ENCODE measurements at places on chromosomes 11 and 22.
A peak's percentile ranks its signal among the peaks of the same experiment; 100 is the strongest.

GRCh38 chr11:93988455-93988854 lies 32.7 kb upstream of the HEPHL1 start:
- DNase-seq, result no peak

DNA sequence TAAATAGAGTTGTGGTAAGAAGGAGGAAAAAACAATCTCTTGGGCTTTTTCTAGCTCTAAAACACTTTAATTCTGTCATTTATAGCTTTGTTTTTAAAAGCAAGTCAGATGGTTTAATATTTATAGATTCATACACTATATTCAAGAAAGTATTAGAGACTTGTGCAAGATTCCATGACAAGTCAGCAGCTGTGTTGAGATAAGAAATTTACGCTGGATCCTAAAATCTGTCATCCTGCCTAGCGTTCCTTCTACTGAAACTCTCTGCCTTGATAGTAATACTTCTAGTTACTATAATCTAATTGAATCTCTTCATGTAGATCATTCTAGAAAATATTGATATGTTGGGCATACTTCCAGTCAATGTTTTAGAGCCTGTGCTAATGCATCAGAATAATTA lies 721.8 kb downstream of the CNTN5 start:
- DNase-seq, result no peak

GRCh38 chr11:59102259-59102765 lies 4.7 kb upstream of the FAM111B start:
- DNase-seq, result peak; percentile 69

GRCh38 chr11:62370743-62371440 lies 33.6 kb downstream of the ASRGL1 start:
- DNase-seq, result peak; percentile 20

- no peak for DNase-seq
Measured at GRCh38 chr11:35398881-35399280, 20.5 kb downstream of the SLC1A2 start.

GRCh38 chr11:35853971-35854370 lies 89.9 kb upstream of the LDLRAD3 start:
- DNase-seq, result no peak

- no peak for DNase-seq
Measured at GRCh38 chr11:31236143-31236542, 133.4 kb downstream of the DCDC1 start.

- no peak for DNase-seq
Measured at GRCh38 chr11:102488208-102488607, 35.6 kb upstream of the TMEM123 start.

- DNase-seq, result no peak
Measured at GRCh38 chr11:114257621-114258558, 38.3 kb upstream of the NNMT start.

DNA sequence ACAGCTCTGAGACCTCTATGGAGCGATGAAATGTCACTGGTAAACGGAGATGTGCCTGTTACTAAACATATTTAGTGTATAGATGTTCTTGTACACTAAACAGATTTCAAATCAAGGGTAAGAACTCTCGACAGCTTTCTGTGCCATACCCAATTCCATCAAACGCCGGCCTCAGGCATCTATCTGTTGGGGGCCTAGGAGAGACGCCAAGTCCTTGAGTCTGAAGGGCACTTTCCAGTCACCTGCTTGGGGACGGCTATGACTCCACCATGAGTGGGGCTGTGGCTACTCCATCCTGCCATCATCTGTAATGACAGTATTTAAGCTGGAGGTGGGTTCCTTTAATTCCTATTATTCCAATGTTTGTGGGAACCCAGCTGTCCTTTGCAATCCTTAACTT lies 87.8 kb downstream of the SHANK2 start:
- DNase-seq, result no peak

GRCh38 chr22:20751185-20751851 lies 22.6 kb upstream of the SERPIND1 start:
- DNase-seq, result no peak

GRCh38 chr11:133723056-133723455 lies 122.3 kb downstream of the SPATA19 start:
- DNase-seq, result no peak

DNA sequence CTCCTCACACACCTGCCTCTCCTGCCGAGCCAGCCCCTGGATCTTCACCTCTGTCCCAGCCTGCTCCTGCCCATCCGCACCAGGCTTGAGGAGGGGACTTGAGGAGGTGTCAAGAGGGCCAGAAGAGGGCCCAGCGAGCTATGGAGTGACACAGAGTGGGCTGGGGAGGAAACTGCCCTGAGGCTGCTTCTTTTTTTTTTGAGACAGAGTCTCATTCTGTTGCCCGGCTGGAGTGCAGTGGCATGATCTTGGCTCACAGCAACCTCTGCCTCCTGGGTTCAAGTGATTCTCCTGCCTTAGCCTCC lies 21.9 kb upstream of the CDON start:
- no peak for DNase-seq

DNA sequence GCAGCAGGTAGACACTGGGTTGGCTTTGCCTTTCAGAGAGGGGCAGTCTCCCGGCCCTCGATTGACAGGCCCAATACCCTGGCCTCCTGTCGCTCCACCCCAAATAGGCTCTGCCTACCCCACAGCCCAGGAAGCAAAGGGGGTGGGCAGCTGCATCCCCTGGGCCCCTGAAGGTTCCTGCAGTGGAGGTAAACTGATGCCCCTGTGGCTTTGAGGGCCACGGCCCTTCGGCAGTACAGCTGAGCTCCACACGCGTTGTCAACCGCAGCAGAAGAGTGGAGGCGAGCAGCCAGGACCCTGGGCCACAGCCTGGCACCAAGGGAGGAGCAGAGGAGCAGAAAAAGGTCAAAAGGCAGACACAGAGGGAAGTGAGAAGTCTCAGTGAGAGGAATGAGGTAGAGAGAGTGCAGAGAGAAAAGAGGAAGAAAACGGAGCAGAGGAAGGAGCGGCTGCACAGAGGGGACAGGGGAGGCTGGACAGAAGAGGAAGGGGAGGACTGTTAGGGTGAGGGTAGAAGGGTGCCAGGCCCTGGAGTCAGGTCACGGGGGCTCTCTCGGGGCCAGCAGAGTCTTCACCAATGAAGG lies 64.0 kb downstream of the SLC22A12 start:
- DNase-seq, result no peak

DNA sequence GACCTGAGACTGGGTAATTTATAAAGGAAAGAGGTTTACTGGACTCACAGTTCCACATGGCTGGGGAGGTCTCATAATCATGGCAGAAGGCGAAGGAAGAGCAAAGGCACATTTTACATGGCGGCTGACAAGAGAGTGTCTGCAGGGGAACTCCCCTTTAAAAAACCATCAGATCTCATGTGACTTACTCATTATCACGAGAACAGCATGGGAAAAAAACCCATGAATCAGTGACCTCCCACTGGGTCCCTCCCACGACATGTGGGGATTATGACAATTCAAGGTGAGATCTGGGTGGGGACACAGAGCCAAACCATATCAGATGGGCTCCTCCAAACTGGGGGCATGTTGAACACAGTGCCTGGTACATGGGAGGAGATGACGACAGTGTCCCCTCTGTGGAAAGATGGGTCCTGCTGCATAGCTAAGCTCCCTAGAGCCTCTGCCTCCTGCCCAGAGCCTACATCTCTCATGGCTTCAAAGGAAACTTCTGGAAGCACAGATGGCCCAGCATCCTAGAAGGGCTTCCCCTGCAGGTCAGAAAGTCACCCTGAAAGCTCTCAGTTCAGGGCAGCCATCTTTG lies 46.1 kb downstream of the MYEOV start:
- DNase-seq, result no peak

- DNase-seq, result no peak
Measured at GRCh38 chr11:8690374-8691342, 8.1 kb downstream of the RPL27A start.

DNA sequence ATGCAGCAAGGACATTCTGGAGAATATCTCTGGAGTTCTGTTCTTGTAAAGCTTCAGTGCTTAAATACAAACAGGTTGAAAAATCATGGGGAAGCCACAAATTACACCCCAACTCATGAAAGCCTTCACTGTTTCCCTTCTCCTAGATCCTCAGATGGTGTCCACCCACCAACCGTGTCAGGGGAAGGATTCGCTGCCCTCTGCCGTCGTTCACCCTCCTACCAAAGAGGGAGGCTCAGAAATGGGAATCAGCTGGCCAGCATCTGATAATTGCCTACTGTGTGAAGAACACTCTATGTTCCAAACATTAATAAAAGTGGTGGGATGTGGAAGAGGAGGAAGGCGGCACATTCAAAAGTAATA lies 7.4 kb upstream of the HEPACAM start:
- DNase-seq, result no peak

- DNase-seq, result no peak
Measured at GRCh38 chr22:47233316-47234243, 471.1 kb downstream of the TBC1D22A start.

DNA sequence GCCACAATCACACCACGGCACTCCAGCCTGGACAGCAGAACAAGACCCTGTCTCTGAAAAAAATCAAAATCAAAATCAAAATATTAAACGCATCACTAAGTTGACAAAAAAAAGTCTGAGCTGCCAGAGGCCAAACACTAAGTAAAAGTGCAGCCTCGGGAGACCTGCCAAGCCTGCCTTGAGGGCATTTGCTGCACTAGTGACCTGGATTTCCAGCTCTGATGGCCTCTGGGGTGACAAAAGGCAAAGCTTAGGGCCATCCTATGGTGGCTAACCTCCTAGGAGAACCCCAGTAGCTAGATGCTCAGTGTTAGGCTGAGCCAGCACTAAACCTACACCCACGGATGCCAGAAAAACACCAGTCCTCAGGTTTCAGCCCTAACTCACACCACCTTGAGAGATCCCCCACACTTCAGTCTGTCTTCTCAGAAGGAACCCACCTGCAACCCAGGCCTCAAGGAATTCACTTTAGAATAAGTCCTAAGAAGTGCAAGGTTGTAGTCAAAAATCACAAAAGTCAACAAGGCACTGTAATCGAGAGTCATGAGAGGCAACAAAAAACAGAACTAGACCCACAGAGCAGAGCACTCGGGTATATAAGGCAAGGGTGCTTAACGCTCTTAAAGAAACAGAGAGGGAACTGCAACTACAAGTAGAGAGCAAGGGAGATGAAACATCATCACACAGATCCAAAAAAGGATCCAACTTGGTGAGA lies 28.6 kb downstream of the GNB1L start:
- DNase-seq, result no peak

DNA sequence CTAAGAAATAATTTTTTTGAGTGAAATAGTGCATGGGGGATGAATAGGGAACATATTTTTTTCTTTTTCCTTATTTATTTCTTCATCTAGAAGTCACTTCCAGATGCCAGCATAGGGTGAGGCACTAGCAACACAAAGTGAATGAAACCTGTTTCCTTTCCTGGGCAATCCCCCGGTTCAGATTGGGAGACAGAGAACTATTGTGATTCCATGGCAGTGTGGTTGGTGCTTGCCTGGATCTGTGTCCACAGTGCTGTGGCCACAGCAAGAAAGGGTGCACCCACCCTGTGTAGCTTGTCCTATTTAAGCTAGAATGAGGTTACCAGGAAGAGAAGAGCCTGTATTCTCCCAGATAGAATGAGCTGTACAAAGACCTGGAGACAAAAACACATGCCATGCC lies 57.6 kb downstream of the SLC5A1 start:
- DNase-seq, result no peak

- DNase-seq, result peak; percentile 41
Measured at GRCh38 chr11:47524291-47524874, 28.5 kb downstream of the CELF1 start.

DNA sequence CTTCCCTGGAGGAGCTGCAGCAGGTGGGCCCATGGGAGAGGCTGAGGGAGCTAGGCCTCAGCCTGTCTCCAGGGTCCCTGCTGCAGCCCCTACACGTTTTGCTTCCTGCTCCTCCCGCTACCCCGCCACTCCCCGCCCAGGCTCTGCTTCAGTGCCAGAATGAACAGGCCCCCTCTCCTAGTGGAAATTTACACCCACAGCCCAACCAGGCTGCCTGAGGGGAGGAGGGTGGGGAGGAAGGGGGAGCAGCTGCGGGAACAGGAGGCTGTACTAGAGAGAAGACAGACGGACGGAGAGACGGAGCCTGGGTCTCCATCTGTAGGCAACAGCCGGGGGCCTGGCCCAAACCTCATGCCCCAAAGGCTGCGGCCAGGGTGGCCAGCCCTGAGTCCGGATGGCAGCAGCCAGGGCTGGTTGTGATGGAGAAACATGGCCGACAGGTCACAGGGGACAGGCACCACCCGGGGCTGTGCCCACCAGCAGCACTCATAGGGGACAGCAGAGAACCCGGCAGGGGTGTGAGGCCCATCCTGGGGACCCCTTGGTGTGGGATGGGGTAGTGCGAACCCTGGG lies 20.6 kb downstream of the FLRT1 start:
- DNase-seq, result no peak

GRCh38 chr22:17581631-17582030 lies 18.3 kb downstream of the SLC25A18 start:
- no peak for DNase-seq

DNA sequence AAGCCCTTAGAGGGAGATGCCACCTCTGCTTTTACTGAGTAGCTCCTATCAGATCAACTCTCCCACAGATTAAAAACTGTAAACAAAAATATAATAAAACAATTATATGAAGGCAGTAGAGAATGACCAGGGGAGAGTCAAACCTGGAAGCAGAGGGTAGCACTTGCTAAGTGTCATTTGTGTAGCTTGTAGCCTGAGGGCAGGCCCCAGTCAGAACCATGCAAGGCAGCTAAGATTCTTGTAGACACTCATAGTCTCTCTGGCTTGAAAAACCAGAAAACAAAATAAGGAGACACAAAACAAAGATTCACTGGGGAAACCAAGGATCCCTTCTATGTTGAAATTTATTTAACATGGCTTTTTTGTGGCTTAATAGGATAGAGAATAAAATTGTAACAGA lies 110.4 kb downstream of the WNT11 start:
- no peak for DNase-seq

- no peak for DNase-seq
Measured at GRCh38 chr22:26169315-26170111, at the start of gene SEZ6L. Gene SEZ6L (plus strand): TSS chr22:26169462. CDS start chr22:26169670, 208 bp downstream.

DNA sequence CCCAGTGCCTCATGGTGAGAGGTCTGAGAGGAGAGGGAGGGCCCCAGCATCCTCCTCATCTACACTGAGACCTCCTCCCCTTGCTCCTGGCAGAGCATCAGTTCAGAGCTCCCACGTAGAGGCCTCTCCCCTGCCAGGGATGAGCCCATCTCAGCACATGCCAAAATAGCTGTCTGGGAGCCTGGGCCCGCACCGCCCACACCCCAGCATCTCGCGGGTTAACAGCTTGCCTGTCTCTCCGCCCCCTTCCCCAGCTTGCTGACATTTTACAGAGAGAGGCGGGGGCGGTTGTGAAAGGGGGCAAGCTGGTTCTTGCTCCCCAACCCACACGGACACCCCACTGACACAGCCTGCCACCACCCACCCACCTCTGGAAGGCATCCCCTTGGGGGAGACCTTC lies 6.4 kb downstream of the DGKZ start:
- DNase-seq, result no peak

GRCh38 chr22:44215287-44215686 lies 34.6 kb downstream of the PARVG start:
- no peak for DNase-seq

- DNase-seq, result no peak
Measured at GRCh38 chr22:33076343-33076742, 18.2 kb upstream of the SYN3 start.
